Activated naive CD8-positive, alpha-beta T cell treated with anti-CD3 and anti-CD28 coated beads for 36 hours (primary cell): ENCODE measurements at places on chromosomes 7 and 10.
A peak's percentile ranks its signal among the peaks of the same experiment; 100 is the strongest.

DNA sequence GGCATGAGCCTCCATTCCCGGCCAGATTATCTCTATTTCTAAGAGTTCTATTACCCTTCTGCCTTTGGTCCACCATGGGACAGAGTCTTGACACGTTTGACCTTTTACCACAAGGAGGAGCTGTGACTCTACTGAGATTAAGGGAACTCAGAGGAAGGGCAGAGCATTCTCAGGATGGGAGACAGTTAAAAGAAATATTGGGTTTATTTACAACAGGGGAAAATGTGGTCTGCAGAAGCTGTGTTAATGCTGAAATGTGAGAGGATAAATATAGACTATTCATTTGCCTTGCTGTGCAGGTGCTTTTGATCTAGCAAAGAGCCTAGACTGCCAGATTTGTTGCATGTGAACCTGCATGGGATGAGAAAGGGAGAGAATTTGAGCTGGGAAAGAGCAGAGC is 45.8 kb upstream of the PRSS58 start:
- no peak for DNase-seq

GRCh38 chr7:42217548-42217947 is 19.5 kb downstream of the GLI3 start:
- DNase-seq = no peak

DNA sequence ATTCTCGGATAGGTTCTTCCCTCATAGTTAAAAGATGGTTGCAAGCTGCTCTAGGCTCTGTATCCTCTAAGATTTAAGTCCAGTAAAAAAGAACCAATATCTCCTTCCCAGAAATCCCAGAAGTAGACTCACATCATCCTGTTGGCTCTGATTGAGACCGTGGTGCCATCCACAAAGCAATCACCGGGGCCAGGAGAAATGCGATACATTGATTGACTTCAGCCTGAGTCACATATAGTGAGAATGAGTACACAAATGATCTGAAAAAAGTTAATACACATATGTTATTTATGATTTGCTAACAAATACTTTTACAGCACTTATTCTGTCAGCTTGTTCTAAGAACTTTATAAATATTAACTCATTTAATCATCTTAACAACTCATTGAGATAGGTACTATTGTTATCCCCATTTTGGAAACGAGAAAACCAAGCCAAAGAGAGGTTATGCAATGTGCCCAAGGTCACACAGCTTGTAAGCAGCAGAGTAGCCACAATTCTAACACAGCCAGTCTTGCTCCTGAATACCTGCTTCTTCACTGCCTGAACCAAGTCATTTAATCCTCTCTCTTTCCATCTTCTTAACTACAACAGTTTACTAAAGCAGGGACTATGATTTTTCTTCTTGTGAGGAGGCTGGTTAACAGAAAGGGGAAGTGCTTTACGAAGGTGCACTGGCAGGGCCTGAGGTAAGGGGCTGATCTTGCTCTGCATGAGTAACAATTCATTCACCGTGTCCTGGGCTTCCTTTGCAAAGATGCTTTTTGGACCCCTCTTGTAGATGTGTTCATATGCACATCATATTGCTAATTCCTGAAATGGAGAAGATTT is 177.0 kb downstream of the REEP3 start:
- no peak for DNase-seq

DNA sequence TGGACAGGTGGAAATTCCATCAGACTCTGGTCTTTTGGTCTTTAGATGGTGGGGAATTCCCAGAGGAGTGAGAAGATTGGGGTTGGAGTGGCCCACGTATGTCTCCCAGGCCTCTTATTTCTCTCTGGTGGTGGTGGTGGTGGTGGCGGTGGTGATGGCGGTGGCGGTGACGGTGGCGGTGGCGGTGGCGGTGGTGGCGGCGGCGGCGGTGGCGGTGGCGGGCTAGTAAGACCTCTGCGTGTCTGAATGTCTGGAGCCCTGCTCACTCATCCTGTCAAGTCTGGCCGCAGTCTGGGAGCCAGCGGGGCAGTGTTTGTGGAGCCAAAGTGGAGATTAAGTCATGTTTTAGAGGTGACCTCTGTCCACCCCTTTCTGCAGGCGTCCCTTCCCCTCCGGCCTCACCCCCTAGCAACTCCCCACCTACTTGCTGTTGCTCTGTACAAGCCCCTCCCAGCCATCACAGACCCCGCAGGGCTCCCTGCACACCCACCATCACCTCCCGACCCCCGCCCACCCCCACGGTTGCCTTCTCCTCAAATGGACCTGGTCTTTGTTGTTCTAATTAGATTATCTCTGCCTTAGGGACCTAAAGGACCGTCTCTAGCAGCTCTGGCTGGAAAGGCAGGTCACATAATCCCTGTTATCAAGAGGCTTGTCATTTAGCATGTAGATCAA is 165.0 kb upstream of the TBX20 start:
- DNase-seq = no peak

DNA sequence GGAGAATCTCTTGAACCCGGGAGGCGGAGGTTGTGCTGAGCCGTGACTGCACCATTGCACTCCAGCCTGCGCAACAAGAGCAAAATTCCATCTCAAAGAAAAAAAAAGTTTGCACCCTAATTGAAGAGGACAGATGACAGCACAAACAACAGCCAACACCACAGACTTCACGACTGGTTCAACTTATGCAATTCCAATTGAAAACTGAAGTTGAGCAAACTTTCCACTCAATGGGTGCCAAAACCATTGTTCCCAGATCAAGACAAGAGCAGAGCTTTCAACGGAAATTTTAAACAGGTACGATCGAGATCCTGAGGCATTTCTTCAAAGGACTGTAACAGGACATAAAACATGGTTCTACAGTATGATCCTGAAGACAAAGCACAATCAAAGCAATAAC is 149.7 kb downstream of the KMT2E start:
- no peak for DNase-seq

- no peak for DNase-seq
Measured at GRCh38 chr10:6019010-6019782, 41.9 kb upstream of the IL15RA start.

DNA sequence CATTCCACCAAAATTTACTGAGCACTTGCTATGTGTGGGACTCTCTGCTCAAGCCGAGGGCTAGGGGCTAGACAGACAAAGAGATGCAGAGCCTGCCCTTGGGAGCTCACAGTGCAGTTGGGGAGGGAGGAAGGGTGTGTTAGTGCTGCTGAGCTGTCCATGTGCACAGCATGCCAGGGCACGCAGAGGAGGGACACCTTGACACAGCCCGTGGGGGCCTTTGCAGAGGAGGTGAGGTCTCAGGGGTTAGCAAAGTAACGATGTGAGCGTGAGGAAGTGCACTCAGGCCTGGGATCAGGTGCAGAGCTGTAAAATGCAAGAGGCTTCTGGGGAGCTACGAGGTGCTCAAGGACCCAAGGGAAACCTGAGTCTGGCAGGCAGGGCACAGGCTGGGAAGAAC is 16.3 kb downstream of the PRKCQ start:
- no peak for DNase-seq

- DNase-seq = no peak
Measured at GRCh38 chr10:124652701-124653100, 91.5 kb downstream of the FAM53B start.

DNA sequence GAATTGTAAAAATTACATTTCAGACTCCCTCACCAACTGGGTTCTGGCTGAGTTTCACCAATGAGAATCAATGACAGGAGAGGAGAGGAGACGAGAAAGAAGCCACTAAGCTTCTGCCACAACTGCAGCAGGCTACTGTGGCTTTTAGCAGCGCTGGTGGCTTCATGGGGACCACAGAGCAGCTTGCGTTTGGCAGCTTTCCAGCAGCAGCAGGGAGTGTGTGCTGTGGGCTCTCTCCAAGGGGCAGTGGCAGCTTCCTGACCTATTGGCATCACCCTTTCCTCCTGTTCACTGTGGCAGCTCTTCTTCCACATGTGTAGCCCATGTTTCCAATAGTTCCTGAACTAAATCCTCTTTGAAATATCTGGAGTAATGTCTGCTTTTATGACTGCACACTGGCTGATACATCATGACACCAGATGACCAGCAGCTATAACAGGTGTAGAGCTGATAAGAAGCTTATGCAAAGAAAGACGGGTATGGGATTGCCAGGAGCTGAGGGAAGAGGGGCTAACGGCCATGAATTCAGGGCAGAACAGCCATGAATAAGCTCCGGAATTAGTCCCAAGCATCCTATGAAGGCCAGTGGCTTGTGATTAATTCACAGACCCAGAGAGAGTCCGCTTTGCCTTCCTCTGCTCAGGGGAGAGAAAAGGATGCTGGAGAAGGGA is 46.8 kb downstream of the KCNH2 start:
- DNase-seq = peak; percentile 32

DNA sequence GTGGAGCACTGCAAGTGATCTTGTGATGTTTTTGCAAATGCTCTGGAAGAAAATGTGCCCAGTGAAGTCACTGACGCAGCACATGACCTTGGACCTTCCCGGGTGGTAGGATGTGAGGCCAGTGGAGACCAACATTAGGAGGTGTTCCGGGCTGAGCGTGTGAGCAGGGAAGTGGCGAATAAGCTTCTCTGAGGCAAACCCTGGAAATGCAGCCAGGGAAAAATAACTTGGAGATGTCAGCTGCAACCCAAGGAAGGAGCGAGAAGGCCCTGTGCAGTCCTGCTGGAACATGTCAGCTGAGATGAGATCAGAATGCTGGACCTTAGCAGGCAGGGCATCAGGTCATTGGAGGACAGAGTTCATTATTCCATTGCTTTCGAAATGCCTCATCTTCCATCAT is 18.6 kb upstream of the SDK1 start:
- DNase-seq = no peak

- DNase-seq = no peak
Measured at GRCh38 chr10:95451568-95452524, 109.3 kb downstream of the SORBS1 start.

GRCh38 chr7:130490311-130490791 is 1.5 kb upstream of the MEST start:
- no peak for DNase-seq

DNA sequence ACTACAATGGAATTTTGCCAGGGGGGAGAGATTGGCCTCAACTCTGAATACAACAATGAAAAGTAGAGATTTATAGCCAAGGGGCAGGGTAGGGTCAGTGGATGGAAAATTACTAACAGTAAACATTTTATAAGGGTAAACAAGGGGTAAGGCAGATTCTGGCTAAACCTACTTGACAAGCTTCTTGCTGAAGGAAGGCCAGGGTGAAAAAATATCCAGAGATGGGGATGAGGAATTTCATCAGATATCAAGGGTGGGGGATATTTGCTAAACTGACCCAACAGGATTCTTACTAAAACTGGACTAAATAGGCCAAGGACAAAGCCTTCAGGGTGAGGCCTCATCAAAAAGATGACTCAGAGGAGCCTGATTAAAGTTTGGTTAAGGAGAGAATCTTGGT is 156.3 kb downstream of the RTKN2 start:
- no peak for DNase-seq

DNA sequence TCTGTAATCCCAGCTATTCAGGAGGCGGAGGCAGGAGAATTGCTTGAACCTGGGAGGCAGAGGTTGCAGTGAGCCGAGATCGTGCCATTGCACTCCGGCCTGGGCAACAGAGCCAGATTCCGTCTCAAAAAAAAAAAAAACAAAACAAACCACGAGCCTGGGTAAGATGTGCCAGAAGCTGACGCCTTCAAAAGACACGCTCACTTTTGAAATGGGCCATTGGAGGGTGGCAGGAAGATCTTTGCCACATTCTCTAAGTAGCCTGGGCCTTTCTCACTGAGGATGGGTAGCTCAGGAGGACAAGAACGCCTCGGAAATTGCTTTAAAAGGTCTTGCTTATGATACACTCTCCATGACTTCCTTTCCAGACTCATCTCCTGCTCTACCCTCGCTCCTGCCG is 172.7 kb downstream of the SH3PXD2A start:
- no peak for DNase-seq

DNA sequence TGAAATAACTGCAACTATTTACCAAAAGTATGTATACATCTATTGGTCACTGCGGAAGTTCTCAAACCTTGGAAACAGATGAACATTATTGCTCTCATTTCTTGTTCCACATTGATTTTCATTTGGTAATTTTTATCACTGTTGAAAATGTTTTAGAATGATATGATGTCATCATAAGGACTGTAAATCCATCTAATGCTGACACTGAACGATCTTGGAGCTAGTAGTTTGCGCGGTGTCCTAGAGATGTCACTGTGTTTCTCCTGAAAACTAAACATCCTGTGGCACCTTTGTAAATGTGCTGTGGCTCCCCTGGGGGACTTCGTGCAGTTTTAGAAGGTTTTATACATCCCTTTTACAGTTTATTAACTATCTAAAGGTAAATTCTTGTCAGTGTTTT is 73.5 kb downstream of the DNAJB9 start:
- no peak for DNase-seq
